ENCODE measurements at places on chromosomes 12 and 14.

DNA sequence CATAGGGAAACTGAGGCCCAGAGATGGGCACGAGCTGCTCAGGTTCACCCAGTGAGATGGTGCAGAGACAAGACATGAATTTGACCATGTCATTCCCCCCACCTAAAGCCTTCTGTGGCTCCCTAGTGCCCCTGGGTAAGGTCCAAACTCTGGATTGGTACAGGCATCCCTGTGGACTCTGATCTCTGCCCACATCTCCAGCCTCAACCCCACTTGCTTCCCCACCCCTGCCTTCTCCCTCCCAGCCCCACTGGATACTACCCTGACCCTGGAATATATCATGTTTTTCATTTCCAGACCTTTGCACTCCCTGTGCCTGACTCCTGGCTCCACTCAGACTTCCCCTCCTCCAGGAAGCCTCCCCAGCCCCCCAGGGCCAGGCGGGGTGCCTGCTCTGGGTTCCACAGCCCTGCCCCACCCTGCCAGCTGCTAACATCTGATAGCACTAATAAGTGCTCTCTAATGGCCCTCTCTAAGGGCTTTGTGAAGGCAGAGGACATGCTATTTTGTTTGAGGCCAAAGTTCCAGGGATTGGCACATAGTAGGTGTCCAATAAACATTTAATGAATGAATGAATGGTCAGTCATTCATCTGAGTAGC is 1.1 kb upstream of the SDSL start:
- no peak for DNase-seq

- DNase-seq: no peak
These were observed 71.6 kb downstream of the DCAF5 start for GRCh38 chr14:69081271-69081670.

DNA sequence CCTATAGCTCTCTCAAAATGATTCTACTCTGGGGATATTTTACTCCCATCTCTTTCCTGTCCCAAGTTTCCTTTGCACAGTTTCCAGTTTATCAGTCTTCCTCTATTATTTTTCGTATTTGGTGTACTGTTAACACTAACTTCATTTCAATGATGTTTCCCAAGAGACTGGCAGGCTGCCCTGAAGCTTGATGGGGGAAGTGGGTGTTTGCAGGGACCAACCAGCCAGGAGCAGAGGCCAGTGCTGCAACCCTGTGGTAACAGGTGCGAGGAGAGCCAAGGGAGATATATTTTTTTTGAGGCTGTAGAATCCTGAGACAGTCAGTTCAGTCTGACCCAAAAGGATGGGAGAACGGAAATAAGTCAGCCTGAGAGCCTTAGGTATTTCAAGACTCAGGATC is 11.8 kb upstream of the CEBPE start:
- DNase-seq: no peak

DNA sequence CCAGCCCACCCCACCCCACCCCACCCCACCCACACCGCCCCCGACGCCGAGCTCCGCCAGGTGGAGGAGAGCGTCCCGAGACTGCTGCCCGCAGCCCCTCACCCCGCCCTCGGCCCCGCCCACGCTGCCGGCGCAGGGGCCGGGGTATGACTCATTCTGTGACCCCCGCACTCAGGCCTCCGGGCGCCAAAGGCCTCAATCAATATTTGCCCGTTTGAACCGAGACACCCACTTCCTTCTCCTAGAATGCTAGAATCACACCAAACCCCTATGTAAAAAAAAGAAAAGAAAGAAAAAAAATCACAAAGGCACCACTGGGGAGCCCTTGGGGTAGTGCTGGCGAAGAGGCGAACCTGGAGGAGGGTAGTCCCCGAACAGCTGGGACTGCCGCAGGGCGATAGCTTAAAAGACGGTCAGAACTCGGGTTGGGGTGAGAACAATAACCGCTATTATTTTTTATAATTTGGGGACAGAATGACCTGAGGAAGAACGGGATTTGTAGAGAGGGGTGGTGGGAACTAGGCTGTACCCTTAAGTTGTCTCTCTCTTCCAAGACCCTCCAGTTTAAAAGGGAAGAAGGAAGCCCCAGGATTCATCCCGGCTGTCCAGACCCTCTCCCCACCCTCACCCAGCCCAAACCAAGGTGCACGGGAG is 894 bp downstream of the KRT8 start:
- no peak for DNase-seq

- peak; percentile 56 for DNase-seq
These were observed 43.9 kb upstream of the ESR2 start for GRCh38 chr14:64337888-64338615.

DNA sequence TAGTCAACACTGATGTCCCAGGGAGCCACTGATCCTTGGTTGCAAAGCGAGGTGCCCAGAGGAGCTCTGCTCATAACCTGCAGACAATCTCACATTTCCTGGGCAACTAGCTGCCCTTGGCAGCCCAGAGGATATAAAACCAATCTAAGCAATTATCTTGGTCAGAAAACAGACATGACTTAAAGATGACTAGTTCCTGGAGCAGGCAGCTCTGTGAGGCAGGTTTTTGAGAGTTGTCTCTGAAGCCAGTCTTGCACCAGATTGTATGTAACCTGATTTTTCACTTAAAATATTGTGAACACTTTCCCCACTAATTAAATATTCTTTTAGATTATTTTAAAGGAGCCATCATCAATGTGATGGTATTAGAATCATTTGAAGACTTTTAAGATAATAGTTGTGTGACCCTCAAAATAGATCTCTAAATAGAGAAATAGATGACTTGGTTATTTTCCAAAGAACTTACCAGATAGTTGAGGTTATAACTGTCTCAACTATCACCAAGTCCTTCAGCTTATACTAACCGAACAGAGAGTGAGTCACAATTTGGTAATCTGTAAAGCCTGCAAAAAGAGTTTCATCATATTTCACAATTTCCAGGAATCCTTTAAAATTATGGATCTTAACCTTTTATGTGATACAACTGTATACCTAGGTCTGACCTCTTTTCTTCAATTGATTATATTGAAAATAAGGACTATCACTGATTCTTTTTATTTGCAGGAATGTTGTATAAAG is 75.9 kb downstream of the LIN7A start:
- no peak for DNase-seq

DNA sequence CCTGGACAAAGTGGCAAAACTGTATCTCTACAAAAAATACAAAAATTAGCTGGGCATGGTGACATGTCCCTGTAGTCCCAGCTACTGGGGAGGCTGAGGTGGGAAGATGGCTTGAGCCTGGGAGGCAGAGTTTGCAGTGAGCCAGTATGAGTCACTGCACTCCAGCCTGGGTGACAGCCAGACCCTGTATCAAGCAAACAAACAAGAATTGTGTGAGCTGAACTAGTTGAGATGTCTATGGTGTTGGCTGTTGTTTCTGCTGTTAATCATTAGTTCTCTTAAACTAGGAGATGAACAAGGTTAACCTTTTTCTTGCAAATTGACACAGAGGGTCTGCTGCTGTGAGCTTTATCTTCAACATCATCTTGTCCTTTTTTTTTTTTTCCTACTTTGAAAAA is 23.6 kb downstream of the RASSF3 start:
- no peak for DNase-seq

DNA sequence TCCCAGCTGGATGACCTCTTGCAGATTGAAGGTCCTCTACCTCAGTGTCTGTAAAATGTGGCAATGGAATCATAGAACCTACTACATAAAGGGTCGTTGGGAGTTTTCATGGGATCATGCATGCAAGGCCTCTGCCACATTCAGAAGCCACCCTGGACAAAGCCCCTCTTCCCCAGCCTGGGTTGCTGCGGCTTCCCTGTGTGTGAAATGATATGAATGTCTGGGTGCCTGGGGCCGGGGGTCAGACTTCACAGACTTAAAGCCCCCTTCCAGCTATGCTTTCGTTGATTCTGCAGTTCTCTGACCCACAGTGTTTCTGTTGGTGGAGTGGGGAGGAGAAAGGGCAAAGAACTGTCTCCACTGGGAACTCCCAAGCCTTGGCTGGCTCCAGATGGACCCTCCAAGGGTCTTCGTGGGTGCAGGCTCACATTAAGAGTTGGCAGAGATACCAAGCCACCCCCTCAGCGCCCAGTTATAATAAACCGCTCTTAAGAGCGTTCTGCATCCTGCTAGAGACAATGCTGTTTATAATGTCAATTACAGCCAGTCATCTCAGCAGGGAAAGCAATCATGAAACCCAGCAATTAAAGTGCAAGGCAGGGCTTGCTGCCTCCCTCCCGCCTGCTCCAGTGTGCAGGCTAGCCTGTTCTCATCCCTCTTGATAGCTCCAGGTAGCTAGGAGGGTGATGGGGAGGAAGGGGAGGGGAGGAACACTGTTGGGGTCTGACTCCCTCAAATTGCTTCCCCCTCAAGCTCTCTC is 210.9 kb upstream of the FKBP4 start:
- no peak for DNase-seq

GRCh38 chr14:95300002-95300696 is 19.6 kb downstream of the CLMN start:
- DNase-seq: no peak

Measured in renal cortex interstitium (tissue), 15 donors.